GM13977 (cell line): ENCODE measurements at places on chromosomes 12 and 14.

GRCh38 chr14:81209167-81209836 lies 11.5 kb downstream of the GTF2A1 start:
- DNase-seq = no peak

- DNase-seq = peak; percentile 9
Measured at GRCh38 chr12:52248541-52249461, 15.8 kb downstream of the KRT7 start.

- no peak for DNase-seq
Measured at GRCh38 chr12:22874151-22874550, 249.2 kb downstream of the ETNK1 start.

DNA sequence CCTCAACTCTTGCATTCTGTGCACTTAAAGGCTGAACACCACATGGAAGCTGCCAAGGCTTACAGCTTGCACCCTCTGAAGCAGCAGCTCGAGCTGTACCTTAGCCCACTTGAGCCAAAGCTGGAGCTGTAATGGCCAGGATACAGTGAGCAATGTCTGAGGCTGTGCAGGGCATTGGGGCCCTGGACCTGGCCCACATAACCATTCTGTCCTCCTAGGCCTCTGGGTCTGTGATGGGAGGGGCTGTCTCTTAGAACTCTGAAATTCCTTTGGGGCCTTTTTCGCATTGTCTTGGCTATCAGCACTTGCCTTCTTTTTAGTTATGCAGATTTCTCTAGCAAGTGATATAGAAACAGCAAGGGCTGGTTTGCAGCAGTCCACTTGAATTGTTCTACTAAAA lies 303.8 kb upstream of the CLEC14A start:
- no peak for DNase-seq

DNA sequence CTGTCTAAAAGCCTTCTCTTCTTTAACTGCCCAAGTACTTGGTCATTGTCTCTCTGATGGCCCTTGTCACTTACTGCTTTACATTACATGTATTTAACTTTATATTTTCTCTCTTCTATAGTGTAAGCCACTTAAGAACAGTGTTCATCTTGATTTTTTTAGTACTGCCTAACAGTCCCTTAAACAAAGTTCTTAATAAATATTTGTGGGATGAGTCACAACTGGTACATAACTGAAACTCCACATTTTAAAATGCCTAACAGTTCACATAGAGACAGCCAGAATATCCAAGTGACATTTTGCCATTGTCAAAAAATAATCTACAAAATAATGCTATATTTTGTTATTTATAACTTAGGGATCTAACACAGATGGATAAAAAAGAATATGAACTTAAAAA lies 146.6 kb downstream of the STXBP6 start:
- no peak for DNase-seq

DNA sequence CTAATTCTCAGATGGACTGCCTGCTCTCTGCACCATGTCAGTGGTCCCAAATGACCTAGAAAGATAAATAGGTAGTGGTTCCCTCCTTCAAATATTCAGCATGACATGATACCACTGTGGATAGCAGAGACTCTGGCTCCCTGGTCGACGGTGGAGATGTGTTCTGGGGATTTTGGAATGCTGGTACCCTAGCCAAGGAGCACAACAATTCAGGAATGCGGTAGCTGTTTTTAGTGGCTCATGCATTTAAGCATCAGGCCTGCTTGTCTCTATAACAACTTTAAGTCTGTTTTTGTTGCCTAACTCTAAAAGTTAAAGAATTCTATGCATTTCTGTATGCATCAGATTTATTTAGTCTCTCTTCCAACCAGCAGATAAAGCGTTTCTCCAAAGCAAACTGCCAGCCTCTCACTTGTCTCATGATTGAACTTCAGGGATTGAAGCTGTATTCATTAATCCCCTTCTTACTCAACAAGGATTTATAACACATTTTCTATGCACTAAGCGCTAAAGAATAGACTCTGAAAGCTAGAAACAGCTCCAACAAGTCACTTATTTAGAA lies 164.9 kb upstream of the BMP4 start:
- DNase-seq = no peak

DNA sequence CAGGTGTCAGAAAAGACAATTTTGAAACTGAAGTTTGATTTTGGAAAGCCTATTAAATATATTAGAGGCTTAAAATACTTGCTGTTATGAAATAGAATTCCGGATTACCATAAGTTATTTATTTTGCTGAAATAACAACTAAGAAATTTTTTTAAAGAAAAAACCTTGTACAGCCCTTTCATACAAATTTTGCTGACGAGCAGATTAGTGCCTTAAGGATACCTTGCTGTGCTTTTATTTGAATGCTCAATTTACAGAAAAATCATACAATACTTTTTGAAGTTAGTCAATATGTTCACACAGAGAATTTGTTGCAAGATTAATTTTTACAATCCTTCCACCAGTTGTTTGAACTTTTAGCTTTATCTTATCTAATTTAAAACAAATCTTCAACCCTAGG lies 29.5 kb upstream of the CLEC2D start:
- DNase-seq = no peak

- DNase-seq = no peak
Measured at GRCh38 chr12:76519538-76519937, 40.0 kb downstream of the OSBPL8 start.

DNA sequence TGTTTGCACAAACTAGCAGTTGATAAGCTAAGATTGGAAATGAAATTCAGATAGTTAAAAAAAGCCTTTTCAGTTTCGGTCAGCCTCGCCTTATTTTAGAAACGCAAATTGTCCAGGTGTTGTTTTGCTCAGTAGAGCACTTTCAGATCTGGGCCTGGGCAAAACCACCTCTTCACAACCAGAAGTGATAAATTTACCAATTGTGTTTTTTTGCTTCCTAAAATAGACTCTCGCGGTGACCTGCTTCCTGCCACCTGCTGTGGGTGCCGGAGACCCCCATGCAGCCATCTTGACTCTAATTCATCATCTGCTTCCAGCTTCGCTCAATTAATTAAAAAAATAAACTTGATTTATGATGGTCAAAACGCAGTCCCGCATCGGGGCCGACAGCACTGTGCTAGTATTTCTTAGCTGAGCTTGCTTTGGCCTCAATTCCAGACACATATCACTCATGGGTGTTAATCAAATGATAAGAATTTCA lies 335.6 kb downstream of the TMEM121 start:
- DNase-seq = peak; percentile 82

GRCh38 chr12:88361493-88361892 lies 218.8 kb downstream of the KITLG start:
- no peak for DNase-seq

- DNase-seq = no peak
Measured at GRCh38 chr12:24255920-24256665, 306.6 kb upstream of the SOX5 start.

DNA sequence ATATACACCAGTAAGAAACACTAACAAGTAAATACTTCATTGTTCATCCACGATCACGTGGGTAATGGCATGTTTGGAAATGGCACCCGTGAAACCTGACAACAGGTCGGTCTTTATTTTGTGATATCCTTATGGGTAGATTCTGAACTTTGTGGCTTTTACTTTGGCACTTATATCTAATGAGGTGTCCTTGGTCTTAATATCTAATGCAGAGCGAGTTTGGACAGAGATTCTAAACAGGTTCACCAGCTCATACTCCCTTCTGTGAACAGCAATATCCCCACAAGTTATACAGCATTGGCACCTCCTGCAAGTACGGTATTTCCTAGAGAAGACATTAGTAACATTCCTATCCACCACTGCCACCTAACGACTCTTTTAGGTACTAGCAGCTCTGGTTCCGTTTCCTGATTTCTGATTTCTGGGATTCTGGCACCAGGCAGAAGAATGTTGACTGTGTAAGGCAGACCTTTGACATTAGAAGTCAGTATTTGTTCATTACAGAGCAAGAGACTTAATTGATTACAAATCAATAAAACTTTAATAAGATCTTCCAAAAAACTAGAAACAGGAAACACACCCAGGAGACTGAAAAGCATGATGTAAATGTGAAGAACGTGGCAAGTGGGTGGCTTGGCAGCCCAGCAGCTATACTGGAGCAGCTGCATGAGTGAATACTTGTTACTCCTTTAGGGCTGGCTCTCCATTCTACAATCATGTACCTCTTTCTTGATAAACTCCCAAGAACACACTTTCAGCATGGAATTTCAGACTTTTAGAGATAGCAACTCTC lies 2.5 kb downstream of the ANG start:
- peak; percentile 72 for DNase-seq

DNA sequence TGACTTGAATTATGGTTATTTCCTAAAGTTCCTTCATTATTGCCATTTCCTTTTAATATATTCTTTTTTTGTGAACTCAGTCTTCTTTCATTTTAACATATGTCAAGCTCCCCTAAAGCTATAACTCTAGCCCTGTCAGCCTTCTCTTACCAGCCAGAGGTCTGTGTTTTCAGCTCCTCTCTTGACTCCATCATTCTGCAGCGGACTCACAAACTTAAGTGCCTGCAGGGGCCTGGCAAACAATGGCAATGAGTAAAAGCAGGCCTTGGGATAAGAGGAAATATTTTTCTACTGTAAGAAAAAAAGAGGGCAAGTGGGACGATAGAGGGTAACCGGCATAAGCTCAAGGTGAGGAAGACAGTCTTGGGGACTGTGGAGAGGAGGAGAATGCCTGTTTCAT lies 424.5 kb upstream of the RGS6 start:
- DNase-seq = no peak

DNA sequence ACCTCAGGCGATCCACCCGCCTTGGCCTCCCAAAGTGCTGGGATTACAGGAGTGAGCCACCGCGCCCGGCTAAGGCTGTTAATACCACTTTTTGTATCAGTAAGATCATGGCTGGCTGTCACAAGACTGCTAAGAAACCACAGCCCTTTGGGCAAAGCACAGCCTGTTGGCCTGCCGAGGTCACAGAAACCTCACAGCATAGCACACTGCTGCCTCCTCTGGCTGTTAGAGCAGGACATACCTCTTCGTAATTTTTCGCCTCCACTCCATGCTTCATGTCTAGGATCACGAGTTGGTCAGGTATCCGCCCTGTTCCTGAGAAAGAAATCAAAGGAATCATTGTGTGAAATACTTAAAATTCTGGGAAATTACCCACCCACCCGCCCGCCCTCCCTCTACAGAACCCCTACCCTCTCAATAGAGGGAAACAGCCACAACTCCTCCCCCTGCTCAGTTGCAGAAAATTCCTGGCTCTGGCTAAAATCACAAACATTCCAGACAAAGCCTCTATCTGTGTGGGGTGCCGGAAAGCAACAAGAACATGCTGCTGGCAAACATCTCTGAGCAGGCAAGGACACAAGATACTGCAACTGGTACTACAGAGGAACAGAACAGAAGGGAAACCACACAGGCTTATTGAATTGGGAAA lies 20.7 kb upstream of the NEK9 start:
- no peak for DNase-seq

- no peak for DNase-seq
Measured at GRCh38 chr14:82490397-82490796, 956.7 kb upstream of the SEL1L start.

- DNase-seq = no peak
Measured at GRCh38 chr12:105455261-105455660, 124.8 kb downstream of the C12orf75 start.

DNA sequence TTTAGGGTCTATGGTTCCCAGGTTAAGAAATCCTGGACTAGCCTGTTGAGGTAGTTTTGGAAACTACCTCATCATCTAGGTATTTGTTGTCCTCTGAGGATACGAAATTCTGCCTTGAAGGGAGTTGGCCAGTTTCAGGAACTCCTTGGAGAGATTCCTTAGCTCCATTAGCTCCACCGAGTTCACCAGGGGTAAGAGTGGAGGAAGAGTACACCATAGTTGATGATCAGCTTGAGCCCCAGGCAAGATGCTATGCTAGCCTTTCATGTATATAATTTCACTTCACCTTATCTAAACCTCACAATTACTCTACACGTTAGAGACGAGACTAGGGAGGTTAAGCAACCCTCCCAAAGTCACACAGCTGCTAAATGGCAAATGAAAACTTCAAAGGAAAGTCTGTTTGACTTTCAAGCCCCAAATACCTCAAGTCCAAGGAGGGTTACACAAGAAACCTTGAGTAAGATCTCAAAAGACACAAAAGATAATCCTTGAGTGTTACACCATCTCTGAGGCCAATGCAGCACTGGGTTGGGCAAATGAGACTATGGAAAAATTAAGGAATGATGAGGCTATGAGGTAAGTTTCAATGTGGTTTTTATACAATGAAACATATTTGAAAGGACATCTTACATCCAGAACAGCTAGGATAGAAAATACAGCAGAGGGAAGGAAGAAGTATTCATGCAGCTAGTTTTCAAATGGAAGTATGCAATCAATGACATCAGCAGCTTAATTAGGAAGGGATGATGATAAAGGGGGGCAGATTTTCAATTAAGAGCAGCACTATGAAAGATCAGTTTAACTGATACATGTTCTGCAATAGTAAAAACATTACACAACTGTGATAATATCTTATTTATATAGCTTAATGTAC lies 97.2 kb upstream of the KRAS start:
- no peak for DNase-seq

DNA sequence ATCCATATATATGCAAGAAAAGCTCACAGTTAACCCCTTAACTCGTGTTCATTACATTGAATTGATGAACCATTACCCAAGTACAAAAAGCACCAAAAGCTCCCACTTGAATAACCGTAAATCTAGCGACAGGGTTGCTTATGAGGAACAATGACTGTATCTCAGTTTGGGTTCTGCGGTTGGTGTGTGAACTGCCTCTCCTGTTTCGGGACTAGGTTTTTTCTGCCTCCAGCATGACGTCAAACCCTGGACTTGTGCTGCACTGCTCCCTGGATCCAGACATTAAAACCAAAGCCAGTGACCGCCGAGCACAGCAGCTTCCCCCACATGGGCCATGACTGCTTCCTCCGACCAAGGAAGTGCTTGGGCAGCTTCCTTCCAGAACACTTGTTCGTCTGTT lies 77.7 kb downstream of the SETD3 start:
- no peak for DNase-seq

- DNase-seq = no peak
Measured at GRCh38 chr12:131370791-131371347, 340.0 kb upstream of the SFSWAP start.

- DNase-seq = no peak
Measured at GRCh38 chr12:716506-716905, 35.9 kb upstream of the WNK1 start.

- DNase-seq = no peak
Measured at GRCh38 chr12:130685250-130685787, 30.8 kb downstream of the RIMBP2 start.

DNA sequence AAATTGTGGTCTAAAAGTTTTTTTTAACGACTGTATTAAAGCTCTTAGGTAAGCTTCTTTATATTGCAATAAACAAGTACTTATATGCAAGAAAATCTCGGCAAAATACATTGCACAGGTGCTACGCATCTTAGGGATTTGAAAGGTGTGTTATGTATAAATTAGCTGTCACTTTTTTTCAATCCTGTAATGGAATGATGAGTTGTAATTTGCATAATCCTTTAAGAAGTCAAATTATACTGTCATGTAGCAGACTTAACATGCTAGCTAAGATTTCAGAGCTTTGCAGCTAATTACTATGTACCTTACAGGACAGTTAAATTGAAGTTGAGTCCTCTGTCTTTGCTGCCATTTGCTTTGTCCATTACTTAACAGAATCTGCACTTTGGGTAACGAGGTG lies 117.5 kb downstream of the NPAS3 start:
- DNase-seq = no peak

GRCh38 chr14:92426237-92426636 lies 87.3 kb upstream of the RIN3 start:
- no peak for DNase-seq

GRCh38 chr12:41473441-41473840 lies 285.3 kb downstream of the PDZRN4 start:
- DNase-seq = no peak

GRCh38 chr12:47752552-47752951 lies 6.1 kb downstream of the RAPGEF3 start:
- no peak for DNase-seq

GRCh38 chr14:56172571-56172971 lies 54.4 kb downstream of the PELI2 start:
- DNase-seq = no peak
